ENCODE measurements at places on chromosomes 5 and 9. TPM values are rescaled to one million over a fixed set of nuclear protein-coding genes. Genes with fewer than 3 reads are reported as not detected.

- no peaks in the 10 kb centered on the region for H3K36me3 ChIP-seq
- no peak for DNase-seq
- H3K4me1 ChIP-seq = no peaks in the 10 kb centered on the region
- no peak overlapping the region for H3K27ac ChIP-seq
Observed at GRCh38 chr5:159398936-159399335, 68.6 kb upstream of the IL12B start.

GRCh38 chr5:122909470-122910100 is 64.2 kb downstream of the SNX24 start:
- H3K36me3 ChIP-seq = no peaks in the 10 kb centered on the region
- peak; percentile 76 for DNase-seq

- H3K4me1 ChIP-seq = peaks cover 22% of the 10 kb centered on the region
- no peaks in the 10 kb centered on the region for H3K36me3 ChIP-seq
- no peaks in the 10 kb centered on the region for H3K27me3 ChIP-seq
- H3K4me3 ChIP-seq = peak overlapping the region; percentile 48
Observed at GRCh38 chr9:129726322-129727160, 26.3 kb downstream of the PTGES start.

- no peak overlapping the region for H3K4me3 ChIP-seq
- peaks cover 4% of the 10 kb centered on the region for H3K36me3 ChIP-seq
- H3K27me3 ChIP-seq = peaks cover 7% of the 10 kb centered on the region
- peaks cover 5% of the 10 kb centered on the region for H3K4me1 ChIP-seq
- H3K27ac ChIP-seq = no peak overlapping the region
- DNase-seq = peak; percentile 70
Observed at GRCh38 chr9:98191181-98191608, 1.2 kb downstream of the CORO2A start.

- H3K27ac ChIP-seq = peak overlapping the region; percentile 72
- H3K36me3 ChIP-seq = peaks cover 46% of the 10 kb centered on the region
- H3K4me3 ChIP-seq = no peak overlapping the region
- no peaks in the 10 kb centered on the region for H3K27me3 ChIP-seq
- no peak for DNase-seq
Observed at GRCh38 chr5:177479774-177480173, 6.3 kb upstream of the DBN1 start.

CCDC192 gene
- not detected for total RNA-seq

ABL1 gene
- total RNA-seq = 92.2 TPM

DNA sequence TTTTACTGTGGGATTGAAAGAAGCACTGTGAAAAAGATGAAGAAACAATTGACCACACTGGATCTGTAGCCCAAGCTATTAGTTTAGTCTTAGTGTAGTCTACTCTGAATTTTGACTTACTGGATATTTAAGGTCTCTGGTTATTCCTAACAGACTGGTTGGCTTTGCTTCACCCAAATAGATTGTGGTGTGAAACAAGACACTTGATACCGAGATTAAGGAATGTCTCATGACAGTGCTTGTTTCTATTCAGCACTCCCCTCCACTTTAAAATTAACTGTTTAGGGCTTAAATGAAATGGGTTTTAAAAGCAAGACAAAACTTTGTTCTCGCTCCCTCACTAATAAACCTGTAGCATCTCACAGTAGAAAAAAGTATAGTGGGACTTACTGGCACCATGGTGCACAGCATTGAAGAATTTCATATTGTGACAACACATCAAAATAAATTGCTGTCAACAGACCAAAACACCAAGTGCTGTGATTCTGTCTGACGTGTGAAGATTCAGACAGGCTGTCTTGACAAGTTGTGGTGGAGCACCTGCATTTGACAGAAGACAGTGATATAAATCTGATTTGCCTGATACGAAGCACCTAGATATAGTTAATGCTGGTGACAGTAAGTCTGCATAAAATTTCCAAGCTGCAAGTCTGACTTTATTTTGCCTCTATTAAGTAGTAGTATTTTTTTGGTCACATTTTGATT is 73.1 kb downstream of the PBX3 start:
- no peak overlapping the region for H3K27ac ChIP-seq
- DNase-seq = no peak
- no peak overlapping the region for H3K4me3 ChIP-seq
- H3K4me1 ChIP-seq = peaks cover 8% of the 10 kb centered on the region

C5orf52 gene
- total RNA-seq = not detected

DNA sequence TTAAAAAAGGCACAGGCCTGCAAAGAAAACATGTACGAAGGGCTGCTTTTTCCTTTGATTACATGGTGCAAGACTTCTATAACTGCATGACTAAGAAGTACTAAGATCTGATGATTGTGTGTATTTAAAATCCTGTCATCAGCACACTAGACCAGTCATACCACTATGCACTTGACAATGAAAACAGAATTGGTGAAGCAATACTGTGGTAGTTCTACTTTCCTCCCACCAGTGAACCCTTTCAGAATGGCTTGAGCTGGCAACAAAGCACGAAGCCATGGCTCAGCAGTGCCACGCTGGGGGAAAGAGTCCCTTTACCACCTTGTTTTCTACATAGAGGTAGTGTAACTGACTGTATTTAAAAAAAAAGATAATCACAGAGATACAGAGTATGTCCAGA is 49.0 kb upstream of the POU5F2 start:
- peak; percentile 2 for DNase-seq
- H3K27me3 ChIP-seq = no peaks in the 10 kb centered on the region
- no peak overlapping the region for H3K4me3 ChIP-seq
- H3K36me3 ChIP-seq = no peaks in the 10 kb centered on the region
- no peak overlapping the region for H3K27ac ChIP-seq

GRCh38 chr9:110255463-110256379 is 586 bp downstream of the TXN start:
- no peaks in the 10 kb centered on the region for H3K27me3 ChIP-seq
- H3K4me3 ChIP-seq = peak overlapping the region; percentile 90
- H3K27ac ChIP-seq = peak overlapping the region; percentile 89

GRCh38 chr5:15433709-15434108 is 66.3 kb upstream of the FBXL7 start:
- H3K27me3 ChIP-seq = peaks cover 3% of the 10 kb centered on the region
- H3K4me1 ChIP-seq = no peaks in the 10 kb centered on the region
- no peaks in the 10 kb centered on the region for H3K36me3 ChIP-seq
- H3K27ac ChIP-seq = no peak overlapping the region
- no peak overlapping the region for H3K4me3 ChIP-seq

DNA sequence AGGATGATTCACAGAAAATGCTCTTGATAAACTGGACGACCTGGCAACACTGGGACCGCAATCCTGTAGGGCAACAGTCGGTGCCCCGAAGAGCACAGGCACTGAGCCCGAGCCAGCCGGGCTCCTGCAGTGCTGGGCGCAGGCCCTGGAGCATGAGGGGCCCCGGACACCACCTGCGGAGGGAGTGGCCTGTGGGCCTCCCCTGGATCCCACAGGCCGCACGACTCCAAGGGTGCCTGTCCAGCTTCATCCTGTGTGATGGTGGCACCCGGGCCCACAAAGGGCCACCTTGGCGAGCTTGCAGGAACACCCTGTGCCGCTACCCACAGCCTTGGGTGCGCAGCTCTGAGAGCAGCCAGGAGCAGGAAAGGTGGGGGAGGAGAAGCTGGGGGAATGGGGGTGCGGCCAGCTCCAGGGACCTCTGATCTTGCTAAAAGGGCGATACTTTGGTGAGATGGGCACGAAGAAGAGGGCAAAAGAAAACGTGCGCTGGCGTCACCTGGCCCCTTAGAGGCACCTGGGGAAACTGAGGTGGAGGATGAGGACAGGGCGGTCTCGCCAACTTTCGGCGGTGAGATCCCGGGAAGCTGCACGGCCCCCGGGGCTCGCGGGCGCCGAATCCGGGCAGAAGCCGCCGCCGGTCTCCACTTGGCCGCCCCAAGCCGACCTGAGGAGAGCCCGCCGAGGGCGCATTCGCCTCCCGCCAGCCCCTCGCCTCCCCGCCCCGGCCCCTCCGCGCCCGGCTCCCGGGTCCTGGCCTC is 722 bp downstream of the TBC1D9B start:
- peak; percentile 90 for DNase-seq
- H3K4me3 ChIP-seq = peak overlapping the region; percentile 86
- H3K27me3 ChIP-seq = no peaks in the 10 kb centered on the region
- H3K27ac ChIP-seq = peak overlapping the region; percentile 37

DNA sequence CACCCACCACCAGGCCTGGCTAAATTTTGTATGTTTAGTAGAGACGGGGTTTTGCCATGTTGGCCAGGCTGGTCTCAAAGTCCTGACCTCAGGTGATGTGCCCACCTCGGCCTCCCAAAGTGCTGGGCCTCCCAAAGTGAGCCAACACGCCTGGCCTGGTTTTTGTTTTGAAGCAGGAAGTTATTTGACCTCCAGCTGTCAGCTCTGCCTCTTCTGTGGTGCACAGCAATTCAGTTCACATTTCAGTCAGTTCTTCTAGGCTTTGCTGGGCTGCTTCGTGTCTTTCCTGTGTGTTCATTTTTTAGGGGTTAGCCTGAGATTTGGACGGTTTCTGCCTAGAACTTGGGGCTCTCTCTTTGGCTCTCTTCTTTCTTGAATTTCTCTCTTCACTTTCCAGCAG is 8.9 kb downstream of the LCN1 start:
- H3K27me3 ChIP-seq = no peaks in the 10 kb centered on the region
- no peak overlapping the region for H3K27ac ChIP-seq
- H3K36me3 ChIP-seq = no peaks in the 10 kb centered on the region
- H3K4me3 ChIP-seq = no peak overlapping the region
- H3K4me1 ChIP-seq = no peaks in the 10 kb centered on the region

- H3K36me3 ChIP-seq = peaks cover 66% of the 10 kb centered on the region
- H3K4me1 ChIP-seq = peaks cover 26% of the 10 kb centered on the region
- peak; percentile 62 for DNase-seq
Observed at GRCh38 chr9:35555881-35556280, 49.2 kb upstream of the TESK1 start.

DNA sequence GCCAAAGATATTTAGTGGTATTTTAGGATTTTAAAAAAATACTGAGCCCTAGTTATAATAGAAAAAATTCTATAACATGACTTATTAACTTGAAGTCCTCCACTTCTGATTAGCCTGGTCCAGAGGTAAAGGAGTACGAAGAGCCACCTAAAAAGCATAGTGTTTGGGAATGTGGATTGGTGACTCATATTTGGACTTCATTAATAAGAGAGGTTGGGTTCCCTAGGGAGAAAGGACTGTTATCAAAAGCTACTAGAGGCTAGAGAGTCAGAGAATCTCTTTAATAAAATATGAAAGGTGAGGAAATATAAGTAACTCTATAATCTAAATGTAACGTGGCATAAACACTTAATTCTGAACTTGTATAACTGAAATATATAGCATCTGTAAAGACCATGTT is 180.7 kb upstream of the TARS1 start:
- H3K4me1 ChIP-seq = peaks cover 22% of the 10 kb centered on the region
- no peak for DNase-seq
- H3K27me3 ChIP-seq = no peaks in the 10 kb centered on the region

GRCh38 chr5:172792701-172793570 is 21.9 kb upstream of the DUSP1 start:
- H3K27me3 ChIP-seq = no peaks in the 10 kb centered on the region
- H3K27ac ChIP-seq = peak overlapping the region; percentile 93
- H3K36me3 ChIP-seq = no peaks in the 10 kb centered on the region

DNA sequence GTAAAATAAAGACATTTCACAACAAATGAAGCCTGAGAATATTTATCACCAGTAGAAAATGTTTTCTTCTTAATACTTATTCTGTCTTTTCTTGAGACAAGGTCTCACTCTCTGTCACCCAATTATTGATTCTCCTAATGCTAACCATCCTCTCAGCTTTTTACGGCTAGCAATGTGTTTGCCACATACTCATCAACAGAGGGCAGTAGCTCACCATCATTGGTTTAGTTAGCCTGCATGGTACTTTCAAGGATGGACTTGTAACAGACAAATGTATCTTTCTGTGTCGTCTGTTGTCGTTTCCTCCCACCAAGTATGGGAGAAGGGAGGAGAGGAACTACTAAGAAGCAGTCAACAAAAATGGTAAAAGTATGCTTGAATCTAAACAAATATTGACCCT is 5.9 kb upstream of the ACO1 start:
- H3K27ac ChIP-seq = no peak overlapping the region
- peaks cover 5% of the 10 kb centered on the region for H3K4me1 ChIP-seq
- H3K4me3 ChIP-seq = no peak overlapping the region
- no peaks in the 10 kb centered on the region for H3K36me3 ChIP-seq

ATOX1 gene
- total RNA-seq = 54.2 TPM

GRCh38 chr9:127522727-127523126 is 71.4 kb downstream of the LRSAM1 start:
- no peaks in the 10 kb centered on the region for H3K27me3 ChIP-seq
- peaks cover 69% of the 10 kb centered on the region for H3K36me3 ChIP-seq
- peaks cover 75% of the 10 kb centered on the region for H3K4me1 ChIP-seq
- H3K27ac ChIP-seq = peak overlapping the region; percentile 93
- DNase-seq = peak; percentile 48

LRRC70 gene
- 1.4 TPM for total RNA-seq

DNA sequence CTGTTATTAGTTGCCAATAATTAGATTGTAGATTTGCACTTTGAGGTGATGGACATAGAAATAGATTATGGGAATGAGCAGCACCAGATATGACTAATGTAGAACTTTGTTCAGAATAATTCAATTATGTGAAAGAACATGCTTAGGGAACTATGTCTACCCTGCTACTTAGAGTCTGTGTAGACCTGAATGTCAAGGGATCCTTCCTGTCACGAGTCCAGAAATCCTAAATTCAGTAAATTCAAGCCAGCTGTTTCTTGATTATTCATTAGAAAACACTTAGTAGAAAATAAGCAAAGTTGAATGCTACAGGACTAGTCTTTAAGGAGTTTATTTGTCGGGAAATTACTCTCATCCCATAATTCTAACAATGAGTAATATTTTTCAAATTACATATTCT is 887.3 kb upstream of the SEMA6A start:
- DNase-seq = no peak
- H3K36me3 ChIP-seq = no peaks in the 10 kb centered on the region
- H3K27ac ChIP-seq = no peak overlapping the region
- no peaks in the 10 kb centered on the region for H3K4me1 ChIP-seq
- H3K27me3 ChIP-seq = no peaks in the 10 kb centered on the region

DNA sequence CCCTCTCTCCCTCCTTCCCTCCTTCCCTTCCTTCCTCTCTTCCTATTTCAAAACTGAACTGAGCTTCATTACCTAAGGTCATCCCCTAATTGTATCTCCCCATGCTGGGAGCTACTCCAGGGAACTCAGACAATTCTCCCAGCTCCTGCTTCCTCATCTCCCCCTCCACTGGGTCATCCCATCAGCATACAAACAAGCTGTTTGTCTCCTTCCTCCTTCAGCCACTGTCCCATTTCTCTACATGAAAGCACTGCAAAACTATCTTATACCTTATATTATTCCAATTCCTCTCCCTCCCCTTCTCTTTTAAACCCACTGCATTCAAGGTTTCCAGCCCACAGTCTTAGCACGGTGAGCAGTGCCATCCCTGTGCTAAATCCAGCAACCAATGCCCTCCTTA is 262.4 kb downstream of the AGTPBP1 start:
- no peaks in the 10 kb centered on the region for H3K4me1 ChIP-seq
- no peak for DNase-seq
- no peaks in the 10 kb centered on the region for H3K27me3 ChIP-seq
- H3K27ac ChIP-seq = no peak overlapping the region
- H3K4me3 ChIP-seq = no peak overlapping the region
- no peaks in the 10 kb centered on the region for H3K36me3 ChIP-seq

PCDHGA12 gene
- 20.6 TPM for total RNA-seq

DNA sequence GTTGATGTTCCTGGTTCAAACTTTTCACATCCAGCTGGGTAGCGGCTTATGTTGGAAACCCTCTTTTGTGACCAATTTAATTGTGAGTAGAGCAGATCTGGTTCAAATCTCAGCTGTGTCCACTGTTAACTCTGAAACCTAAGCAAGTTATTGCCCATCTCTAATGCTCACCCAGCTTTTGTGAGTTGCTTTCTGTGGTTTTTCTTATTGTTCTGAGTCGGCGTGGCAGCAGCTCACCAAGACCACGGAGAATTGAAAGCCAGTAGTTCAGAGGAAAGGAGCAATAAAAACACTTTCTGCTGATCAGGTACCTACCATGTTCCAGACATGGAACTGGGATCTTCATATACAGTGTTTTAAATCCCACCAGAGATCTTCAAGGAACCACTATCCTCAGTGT is 114.4 kb downstream of the DOCK2 start:
- H3K27ac ChIP-seq = no peak overlapping the region
- no peaks in the 10 kb centered on the region for H3K36me3 ChIP-seq

ALDH1B1 gene
- total RNA-seq = 38.0 TPM
